T-cell (primary cell): ENCODE measurements at places on chromosomes 5 and 9.

GRCh38 chr5:143251946-143252345 is 151.5 kb downstream of the NR3C1 start:
- no peaks in the 10 kb centered on the region for H3K4me1 ChIP-seq
- no peak overlapping the region for H3K27ac ChIP-seq
- no peak overlapping the region for H3K4me3 ChIP-seq
- no peaks in the 10 kb centered on the region for H3K36me3 ChIP-seq
- H3K27me3 ChIP-seq = no peaks in the 10 kb centered on the region
- DNase-seq = no peak

- H3K4me3 ChIP-seq = no peak overlapping the region
- H3K27ac ChIP-seq = no peak overlapping the region
- no peaks in the 10 kb centered on the region for H3K4me1 ChIP-seq
- peaks cover 24% of the 10 kb centered on the region for H3K36me3 ChIP-seq
Measured at GRCh38 chr5:137632716-137633115, 103.2 kb downstream of the KLHL3 start.

DNA sequence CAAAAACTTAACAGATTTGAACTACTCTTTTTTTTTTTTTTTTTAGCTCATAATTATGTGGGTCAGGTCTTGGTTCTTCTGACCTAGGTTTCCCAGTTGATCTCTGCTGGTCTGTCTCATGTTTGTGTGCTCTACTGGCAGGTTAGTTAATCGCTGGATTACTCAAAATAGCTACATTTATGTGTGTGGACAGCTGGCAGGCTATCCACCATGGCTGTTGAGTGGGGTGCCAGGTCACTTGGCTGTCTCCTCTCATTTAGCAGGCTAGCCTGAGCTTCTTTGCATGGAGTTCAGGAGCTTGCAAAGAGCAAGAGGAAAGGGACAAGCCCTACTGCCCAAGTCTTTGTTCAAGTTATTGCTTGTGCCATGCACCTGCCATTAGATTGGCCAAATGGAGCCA is 9.3 kb downstream of the ADCY2 start:
- no peaks in the 10 kb centered on the region for H3K4me1 ChIP-seq
- H3K27ac ChIP-seq = no peak overlapping the region
- no peak for DNase-seq
- no peaks in the 10 kb centered on the region for H3K36me3 ChIP-seq
- H3K27me3 ChIP-seq = no peaks in the 10 kb centered on the region
- H3K4me3 ChIP-seq = no peak overlapping the region

DNA sequence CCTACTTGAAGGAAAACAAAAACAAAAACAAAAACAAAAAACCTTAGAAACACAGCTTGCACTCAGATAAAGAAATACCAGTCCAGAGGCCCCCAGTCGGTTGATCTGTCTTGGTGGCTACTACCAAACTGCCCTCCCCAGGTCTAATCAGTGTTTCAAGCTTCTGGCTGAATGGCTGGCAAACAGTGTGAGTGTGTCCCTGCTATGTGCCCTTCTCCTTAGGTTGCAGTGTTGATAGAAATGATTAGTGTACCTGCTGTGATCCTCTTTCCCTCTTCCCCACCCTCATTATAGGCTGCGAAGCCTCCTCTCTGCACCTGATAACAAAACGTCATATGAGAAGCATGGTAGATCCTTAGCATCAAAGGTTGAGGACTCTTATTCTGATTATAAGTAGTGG is 12.8 kb downstream of the NR4A3 start:
- no peaks in the 10 kb centered on the region for H3K36me3 ChIP-seq
- DNase-seq = no peak
- H3K27ac ChIP-seq = no peak overlapping the region
- H3K4me1 ChIP-seq = no peaks in the 10 kb centered on the region
- peaks cover 3% of the 10 kb centered on the region for H3K27me3 ChIP-seq
- no peak overlapping the region for H3K4me3 ChIP-seq

GRCh38 chr5:163838738-163839137 is 333.3 kb downstream of the MAT2B start:
- no peak for DNase-seq
- no peaks in the 10 kb centered on the region for H3K36me3 ChIP-seq
- H3K27ac ChIP-seq = no peak overlapping the region

DNA sequence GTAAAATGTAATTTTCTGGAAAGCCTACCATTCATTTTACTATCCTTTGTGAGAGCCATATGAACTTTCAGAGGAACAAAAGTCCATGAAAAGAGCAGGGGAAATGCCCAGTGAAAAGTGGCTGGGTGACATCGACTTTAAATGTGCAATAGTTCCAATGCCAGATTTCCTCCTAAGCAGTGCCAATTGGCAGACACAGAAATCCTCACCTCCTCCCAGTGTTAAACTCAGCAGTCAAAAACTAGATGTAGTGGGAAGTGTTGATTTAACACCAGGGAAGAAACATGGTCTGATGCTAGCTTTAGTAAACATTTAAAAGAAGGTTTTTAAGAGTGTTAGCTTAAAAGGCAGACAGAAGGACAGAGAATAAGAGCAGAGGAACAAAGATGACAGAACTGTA is 2055.2 kb downstream of the MAT2B start:
- no peaks in the 10 kb centered on the region for H3K36me3 ChIP-seq
- no peak overlapping the region for H3K4me3 ChIP-seq
- no peak for DNase-seq
- no peak overlapping the region for H3K27ac ChIP-seq

DNA sequence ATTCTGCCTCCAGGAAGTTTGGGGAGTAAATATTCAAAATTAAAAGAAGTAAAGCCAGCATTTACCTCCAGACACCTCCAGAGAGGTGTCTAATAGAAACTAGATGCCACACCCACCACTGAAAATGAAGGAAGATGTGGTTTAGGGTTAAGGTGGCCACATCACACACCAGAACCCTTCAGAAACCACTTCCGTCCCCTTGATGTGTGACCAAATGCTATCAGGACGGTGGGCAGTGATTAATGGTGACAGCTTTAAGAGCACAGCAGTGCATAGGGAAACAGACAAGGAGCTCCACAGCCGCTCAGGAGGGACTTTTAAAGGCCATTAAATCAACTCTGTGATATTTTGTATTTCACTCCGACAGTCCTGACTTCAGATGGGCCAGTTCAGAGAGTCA is 295.2 kb downstream of the BRINP1 start:
- DNase-seq = no peak
- H3K36me3 ChIP-seq = no peaks in the 10 kb centered on the region
- H3K4me1 ChIP-seq = no peaks in the 10 kb centered on the region
- H3K4me3 ChIP-seq = no peak overlapping the region
- no peaks in the 10 kb centered on the region for H3K27me3 ChIP-seq
- H3K27ac ChIP-seq = no peak overlapping the region

GRCh38 chr9:92071634-92072033 is 43.6 kb downstream of the SPTLC1 start:
- H3K36me3 ChIP-seq = peaks cover 7% of the 10 kb centered on the region
- H3K4me1 ChIP-seq = no peaks in the 10 kb centered on the region
- no peak overlapping the region for H3K27ac ChIP-seq
- H3K27me3 ChIP-seq = no peaks in the 10 kb centered on the region
- no peak for DNase-seq

- no peak for DNase-seq
- no peak overlapping the region for H3K27ac ChIP-seq
- no peak overlapping the region for H3K4me3 ChIP-seq
- H3K27me3 ChIP-seq = no peaks in the 10 kb centered on the region
- H3K4me1 ChIP-seq = no peaks in the 10 kb centered on the region
Measured at GRCh38 chr5:72378639-72379289, 58.6 kb downstream of the PTCD2 start.

DNA sequence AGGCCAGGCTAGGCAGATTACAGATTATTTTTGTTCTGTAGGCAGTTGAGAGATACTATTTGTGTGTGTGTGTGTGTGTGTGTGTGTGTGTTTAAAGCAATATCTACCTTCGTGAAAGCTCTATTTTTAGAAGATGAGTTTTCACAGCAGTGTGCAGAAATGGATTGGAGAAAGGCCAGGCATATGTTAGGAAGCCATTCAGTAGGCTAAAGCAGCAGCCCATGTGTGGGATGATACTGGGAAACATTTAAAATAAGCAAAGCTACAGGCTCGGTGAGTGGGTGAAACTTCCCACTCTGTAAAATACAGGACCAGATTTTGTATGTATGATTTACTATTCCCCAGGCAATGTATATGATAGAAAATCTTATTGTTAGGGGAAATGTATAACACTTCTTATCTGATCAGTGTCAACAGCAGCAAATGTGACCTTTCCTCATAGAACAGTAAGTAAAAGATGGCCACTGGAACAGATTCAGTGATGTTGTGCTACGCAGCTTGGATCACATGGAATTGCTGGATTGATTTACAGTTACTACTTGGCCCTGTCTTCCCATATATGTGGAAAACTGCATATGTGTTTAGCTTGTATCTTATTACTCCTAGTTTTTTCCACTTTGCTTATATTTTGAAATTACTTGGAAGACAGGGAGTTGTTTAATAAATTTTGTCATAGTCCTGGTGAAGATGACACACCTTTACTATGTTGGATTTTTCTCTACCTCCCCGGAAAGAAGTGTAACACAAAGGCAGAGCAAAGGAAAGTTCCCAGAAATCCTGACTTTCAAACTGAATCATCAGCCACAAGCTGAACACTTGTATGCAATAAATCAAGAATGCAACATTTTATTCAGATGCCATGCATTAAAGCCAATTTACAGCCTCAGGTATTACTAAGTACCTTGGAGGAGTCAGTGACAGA is 1077.7 kb upstream of the SEMA6A start:
- no peaks in the 10 kb centered on the region for H3K27me3 ChIP-seq
- H3K27ac ChIP-seq = no peak overlapping the region
- no peaks in the 10 kb centered on the region for H3K4me1 ChIP-seq
- H3K4me3 ChIP-seq = no peak overlapping the region
- DNase-seq = no peak

GRCh38 chr5:138697720-138698360 is 55.4 kb upstream of the CTNNA1 start:
- no peak overlapping the region for H3K4me3 ChIP-seq
- no peaks in the 10 kb centered on the region for H3K36me3 ChIP-seq
- no peak for DNase-seq
- no peak overlapping the region for H3K27ac ChIP-seq

GRCh38 chr5:168128111-168128510 is 163.3 kb upstream of the WWC1 start:
- H3K36me3 ChIP-seq = no peaks in the 10 kb centered on the region
- no peaks in the 10 kb centered on the region for H3K4me1 ChIP-seq
- no peak overlapping the region for H3K4me3 ChIP-seq
- H3K27me3 ChIP-seq = no peaks in the 10 kb centered on the region
- H3K27ac ChIP-seq = no peak overlapping the region

DNA sequence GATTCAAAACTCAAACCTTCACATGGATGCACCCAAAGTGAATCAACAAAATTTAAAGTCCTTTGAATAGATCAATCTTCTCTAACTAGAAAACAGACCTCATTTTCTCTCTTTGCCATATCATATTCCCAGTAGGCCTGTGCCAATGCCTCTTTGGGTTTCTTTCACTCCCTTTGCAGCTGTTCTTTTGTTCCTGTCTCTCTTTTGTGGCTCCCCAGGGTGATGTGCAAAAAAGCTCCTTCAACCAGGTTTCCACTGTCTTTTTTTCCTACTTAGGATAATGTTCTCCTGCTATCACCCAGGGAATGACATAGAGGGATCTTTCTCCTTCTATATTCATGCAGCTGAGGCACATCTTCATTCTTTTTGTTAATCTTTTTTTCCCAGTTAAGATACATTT is 54.6 kb downstream of the MARCHF3 start:
- no peaks in the 10 kb centered on the region for H3K36me3 ChIP-seq
- H3K27me3 ChIP-seq = no peaks in the 10 kb centered on the region
- no peak for DNase-seq
- H3K4me3 ChIP-seq = no peak overlapping the region

DNA sequence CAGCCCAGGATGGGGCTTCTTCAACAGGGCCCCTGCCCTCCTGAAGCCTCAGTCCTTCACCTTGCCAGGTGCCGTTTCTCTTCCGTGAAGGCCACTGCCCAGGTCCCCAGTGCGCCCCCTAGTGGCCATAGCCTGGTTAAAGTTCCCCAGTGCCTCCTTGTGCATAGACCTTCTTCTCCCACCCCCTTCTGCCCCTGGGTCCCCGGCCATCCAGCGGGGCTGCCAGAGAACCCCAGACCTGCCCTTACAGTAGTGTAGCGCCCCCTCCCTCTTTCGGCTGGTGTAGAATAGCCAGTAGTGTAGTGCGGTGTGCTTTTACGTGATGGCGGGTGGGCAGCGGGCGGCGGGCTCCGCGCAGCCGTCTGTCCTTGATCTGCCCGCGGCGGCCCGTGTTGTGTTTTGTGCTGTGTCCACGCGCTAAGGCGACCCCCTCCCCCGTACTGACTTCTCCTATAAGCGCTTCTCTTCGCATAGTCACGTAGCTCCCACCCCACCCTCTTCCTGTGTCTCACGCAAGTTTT is 23.6 kb downstream of the PCDHGC5 start:
- peaks cover 3% of the 10 kb centered on the region for H3K4me1 ChIP-seq
- H3K27me3 ChIP-seq = no peaks in the 10 kb centered on the region
- DNase-seq = peak; percentile 78
- H3K4me3 ChIP-seq = peak overlapping the region; percentile 86
- H3K36me3 ChIP-seq = peaks cover 11% of the 10 kb centered on the region

DNA sequence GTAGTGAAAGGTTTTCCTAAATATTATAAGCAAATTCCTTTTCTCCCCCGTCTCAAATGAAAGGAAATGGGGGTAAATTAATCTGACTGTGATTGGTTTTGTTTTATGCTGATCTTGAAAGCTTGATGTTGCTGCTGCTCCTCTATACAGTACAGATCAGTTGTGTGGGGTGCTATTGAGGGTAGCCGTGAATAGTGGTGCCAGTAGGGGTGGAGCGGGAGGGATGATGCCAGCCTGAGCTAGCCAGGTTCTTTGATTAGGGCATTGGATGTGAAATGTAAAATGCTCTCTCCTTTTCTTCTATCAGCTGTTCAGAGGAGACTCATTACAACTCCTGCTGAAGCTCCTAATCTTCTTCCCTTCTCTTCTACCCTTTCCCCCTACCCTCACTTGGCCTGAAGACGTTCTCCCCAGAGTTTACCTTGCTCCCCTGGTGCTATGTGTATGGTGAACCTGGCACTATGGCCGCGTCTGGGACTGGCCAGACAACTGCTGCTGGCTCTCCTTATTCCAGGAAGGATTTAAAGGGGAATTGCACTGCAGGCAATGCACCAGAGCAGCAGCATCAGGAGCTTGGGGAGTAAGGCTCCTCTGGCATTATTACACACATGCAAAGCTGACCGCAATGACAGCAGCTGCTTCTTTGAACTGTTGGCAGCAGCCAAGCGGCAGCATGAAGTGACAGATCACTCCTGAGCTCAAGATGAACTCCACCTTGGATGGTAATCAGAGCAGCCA is 566 bp downstream of the GPR21 start:
- H3K27ac ChIP-seq = no peak overlapping the region
- no peak for DNase-seq
- no peaks in the 10 kb centered on the region for H3K27me3 ChIP-seq
- H3K4me1 ChIP-seq = no peaks in the 10 kb centered on the region

DNA sequence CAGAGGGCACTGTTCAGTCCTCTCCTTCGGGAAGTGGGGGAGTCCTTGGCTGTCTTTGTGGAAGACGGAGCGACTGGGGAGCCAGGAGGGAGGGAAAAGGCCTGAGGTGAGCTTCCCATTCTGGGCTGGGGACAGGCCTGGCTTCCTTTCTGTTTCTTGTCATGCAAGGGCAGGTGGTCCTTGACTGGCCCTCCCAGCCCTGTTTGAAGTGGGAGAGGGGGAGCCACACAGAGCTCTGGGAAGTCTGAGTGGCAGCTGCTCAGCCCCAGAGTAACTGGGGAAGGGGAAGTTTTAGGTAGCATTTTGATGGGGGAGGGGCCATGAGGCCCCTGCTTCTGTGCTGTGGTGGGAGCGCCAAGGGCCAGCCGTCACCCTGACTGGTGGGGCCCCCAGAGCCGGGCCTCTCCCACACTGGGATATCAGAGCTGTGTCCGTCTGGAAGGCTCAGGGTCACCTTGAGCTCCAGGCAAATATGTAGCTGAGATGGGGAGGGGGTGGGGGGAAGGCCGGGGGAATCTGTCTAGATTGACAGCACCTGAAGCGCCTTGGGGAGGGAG is 6.5 kb downstream of the UNC5A start:
- H3K4me3 ChIP-seq = no peak overlapping the region
- H3K27me3 ChIP-seq = peaks cover 92% of the 10 kb centered on the region
- H3K4me1 ChIP-seq = peaks cover 17% of the 10 kb centered on the region
- no peak overlapping the region for H3K27ac ChIP-seq
